ENCODE measurements at places on chromosomes 6 and 20.
A peak's percentile ranks its signal among the peaks of the same experiment; 100 is the strongest.

DNA sequence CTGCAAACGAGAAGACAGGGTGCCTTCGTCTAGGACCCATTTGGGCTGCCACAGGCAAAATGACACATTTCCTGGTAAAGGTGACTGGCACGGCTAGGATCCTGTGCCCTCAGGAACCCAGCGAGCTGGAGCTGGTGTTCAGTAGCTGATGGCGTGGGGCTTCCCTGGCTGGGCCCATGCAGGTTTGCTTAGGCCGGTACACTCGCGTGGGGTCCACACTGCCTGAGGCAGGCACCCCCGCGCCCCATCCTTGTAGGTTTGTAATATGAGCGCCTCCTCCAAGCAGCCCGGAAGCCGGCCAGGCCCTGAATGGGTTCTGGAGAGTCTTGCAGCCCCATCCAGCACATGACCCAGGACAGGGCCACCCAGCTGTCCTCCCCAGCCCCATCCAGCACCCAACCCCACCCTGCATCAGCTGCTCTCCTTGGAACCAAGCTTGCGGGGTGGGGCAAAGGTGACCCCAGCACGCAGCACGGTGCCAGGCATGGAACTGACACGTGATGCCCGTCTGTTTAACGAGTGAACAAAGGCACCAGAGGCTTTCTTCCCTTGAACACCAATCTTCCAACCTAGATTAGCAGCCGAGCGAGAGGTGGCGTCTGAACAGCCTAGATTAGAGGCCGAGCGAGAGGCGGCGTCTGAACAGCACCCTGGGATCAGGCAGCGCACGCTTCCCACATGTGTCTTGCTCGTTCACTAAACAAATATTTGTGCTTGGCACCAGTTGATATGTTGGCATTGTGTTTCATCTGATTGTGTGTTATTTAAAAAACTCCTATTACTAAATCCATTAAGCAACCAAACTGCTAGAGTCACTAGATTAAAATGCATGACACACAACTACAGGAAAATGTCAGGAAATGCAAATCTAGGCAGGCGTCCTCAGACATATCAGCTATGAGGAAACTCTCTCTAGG lies 112.1 kb downstream of the DLL1 start:
- DNase-seq: no peak

GRCh38 chr20:6533351-6533750 lies 234.1 kb upstream of the BMP2 start:
- DNase-seq: no peak

GRCh38 chr6:29964887-29965562 lies 22.7 kb downstream of the HLA-A start:
- DNase-seq: peak; percentile 98

GRCh38 chr20:33318096-33318429 lies 35.0 kb downstream of the BPIFB1 start:
- DNase-seq: no peak

- peak; percentile 24 for DNase-seq
Observed at GRCh38 chr20:4480104-4480503, 241.6 kb upstream of the PRND start.

DNA sequence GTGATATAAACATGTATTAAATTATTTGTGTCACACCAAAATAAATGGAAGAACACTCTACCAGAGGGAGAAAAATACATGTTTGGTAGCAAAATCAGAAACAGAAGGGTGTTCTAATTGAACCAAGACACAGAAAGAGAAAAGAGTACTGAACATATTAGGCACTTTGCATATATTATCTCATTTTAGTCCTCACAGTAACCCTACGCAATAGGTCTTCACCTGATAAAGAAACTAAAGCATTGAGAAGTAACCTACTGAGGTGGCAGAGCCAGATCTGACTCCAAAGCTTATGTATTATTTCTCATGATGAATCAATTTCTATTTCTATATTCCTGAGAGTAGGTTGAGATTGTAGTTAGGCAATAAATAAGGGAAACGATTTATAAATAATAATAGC lies 77.7 kb downstream of the FYN start:
- no peak for DNase-seq

GRCh38 chr6:33704215-33705066 lies 7.1 kb downstream of the UQCC2 start:
- no peak for DNase-seq

DNA sequence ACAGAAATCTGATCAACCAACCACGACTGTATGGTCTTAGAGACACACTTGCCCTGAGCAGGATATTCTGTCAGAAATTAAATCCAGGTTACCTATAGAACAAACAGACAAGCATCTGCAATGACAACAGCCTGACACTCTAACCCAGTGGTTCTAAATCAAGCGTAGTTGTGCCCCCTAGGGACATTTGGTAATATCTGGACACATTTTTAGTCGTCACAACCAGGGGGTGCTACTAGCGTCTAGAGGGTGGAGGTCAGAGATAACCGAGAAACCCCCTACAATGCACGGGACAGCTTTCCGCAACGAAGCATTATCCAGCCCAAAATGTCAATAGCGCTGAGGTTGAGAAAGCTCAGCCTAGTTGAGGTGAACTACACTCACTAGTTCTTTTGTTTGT lies 32.3 kb downstream of the ID4 start:
- peak; percentile 15 for DNase-seq

GRCh38 chr20:44182135-44182765 lies 4.7 kb downstream of the JPH2 start:
- DNase-seq: no peak

DNA sequence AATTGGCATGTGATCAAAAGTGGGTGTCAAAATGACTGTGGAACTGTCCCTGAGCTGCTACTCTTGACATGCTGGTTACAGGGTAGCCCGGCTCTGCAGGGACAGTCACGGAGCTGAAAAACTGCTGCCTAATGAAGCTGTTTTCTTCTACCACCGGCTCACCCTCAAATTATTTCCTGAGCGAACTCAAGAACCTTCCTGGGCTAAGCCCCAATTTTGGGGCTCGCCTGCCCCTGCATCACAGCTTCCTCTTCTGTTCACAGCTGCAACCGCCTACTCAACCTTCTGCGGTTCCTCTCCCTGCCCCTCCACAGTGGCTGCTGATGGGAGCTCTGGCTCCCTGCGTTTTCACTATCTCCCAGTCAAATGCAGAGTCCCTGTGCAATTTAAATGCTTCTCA lies 110.8 kb upstream of the MLN start:
- peak; percentile 87 for DNase-seq

DNA sequence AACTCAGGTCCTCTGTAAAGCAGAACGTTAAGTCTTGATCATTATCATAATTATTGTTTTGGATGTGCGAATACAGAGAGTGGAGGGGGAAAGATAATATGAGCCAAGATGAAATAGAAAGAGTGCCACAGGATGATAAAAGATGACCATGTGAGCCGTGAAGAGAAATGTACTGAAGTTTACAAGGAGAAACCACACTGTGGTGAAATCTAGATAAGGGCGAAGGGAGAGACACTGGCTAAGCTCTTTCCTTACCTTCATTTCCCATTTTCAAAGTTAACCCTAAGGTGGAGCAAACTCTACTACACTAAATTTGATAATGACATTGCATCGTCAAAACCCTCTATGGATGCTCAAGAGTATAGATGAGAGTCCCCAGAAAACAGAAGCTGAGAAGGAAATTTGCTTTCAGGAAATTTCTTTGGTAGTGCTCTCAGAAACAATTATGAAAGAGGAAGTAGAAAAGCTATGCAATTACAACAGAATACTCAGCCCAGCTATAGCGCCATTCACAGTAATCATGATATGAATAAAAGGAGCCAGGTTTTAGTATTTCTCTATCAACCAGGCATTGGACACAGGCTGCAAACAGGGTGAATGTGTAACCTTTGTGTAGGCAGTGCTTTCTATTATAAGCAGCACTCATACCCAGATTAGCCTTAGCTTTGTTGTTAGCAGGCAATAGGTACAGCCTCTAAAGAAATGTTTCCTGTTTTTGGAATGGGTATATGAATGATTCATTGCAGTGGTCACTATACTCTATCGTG lies 1080.7 kb downstream of the GRIK2 start:
- DNase-seq: no peak

DNA sequence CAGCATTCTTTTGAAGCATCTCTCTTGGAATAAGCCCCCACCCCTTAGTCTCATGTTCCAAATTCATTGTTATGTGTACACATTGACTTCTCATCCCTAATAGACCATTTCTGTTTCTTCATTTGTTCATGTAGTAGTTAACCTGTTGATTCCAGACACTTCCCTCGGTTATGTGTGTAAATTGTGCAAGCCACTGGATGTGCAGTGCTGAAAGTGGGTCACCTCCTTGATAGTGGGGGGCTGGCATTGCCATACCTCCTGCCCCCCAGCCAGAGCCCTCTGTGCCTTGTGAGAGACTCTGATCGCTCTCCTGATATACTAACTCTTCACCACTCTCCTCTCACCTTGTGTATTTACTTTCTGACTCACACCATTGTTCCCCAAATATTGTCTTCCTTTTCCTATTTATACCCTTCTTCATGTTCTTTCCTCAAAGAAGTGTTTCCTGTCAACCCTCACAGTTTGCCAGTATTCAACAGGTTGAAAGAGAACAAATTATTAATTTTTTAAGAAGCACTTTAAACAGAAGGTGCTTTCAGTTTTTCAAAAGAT lies 59.0 kb downstream of the HIVEP1 start:
- DNase-seq: no peak

GRCh38 chr20:50186987-50187402 lies 3.6 kb upstream of the CEBPB start:
- DNase-seq: no peak

DNA sequence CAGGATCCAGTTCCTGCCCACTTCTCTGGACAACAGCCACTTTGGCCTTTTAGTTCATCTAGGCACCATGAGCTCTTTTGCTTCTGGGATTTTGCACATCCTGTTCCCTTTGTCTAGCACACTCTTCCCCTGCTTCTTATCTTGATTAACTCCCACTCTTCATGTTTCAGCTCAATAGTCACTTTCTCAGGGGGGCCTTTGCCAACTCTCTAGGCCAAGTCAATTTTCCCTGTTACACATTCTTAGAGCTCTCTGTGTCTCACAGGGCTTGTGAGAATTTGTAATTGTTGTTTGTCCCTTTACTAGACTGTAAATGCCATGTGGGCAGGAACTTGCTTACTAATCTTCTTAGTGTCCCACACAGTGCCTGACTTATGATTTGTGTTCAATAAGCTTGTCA lies 58.1 kb upstream of the EPB41L1 start:
- DNase-seq: no peak

DNA sequence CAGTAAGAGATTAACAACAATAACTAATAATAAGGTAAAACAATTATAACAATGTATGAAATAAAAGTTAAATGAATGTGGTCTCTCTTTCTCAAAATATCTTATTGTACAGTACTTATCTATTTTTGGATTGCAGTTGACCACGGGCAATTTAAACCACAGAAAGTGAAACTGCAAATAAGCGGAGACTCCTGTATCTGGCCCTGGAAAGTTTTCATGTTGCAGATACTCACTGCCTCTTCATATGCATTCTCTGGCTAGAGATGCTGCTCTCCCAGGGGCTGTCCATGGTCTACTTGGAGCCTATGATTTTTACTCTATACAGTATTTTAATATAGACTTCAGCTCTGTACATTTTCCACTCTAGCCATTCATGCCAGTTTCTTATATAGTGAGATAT lies 230.8 kb downstream of the FUT9 start:
- peak; percentile 5 for DNase-seq

Data from RPMI8226 (cell line).